ENCODE measurements at places on chromosomes 4 and X.

DNA sequence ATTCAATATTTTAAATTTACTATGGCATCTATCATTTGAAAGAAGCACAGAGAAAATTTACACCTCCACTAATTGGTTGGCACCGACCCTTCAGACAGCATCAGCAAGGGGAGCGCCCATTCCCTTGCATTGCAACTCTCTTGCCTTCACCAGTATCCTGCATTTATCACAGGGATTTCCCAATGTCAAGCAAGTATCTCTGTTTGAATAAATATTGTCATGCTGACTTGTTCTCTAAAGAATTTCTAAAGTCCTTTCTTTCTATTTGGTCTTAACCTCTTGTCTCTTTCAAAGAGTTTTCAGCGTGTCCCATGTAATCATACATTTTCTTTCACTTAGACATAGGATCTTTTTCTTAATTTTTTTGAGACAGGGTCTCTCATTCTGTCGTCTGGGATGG lies 10.4 kb downstream of the DCTD start:
- DNase-seq: no peak

DNA sequence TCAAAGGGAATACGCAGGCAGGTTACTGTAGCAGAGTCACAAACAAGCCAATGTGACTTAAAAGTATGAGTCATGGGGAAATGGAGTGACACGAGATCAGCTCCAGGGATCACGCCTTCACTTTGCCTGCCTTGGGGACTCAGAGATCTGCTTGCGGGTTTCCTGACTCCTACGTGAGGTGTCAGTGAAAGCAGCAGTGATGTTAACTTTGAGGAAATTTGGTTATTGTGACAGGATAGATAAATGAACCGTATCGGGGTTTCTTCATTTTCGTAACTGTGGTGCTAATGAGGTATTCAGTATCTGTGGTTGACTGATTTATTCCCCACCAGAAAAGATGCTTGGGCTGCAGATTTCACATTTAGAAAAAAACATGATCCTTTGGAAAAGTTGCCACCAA lies 383.3 kb upstream of the ZFP42 start:
- no peak for DNase-seq

- DNase-seq: no peak
Measured at GRCh38 chr4:31069151-31069550, 349.0 kb downstream of the PCDH7 start.

GRCh38 chr4:4311193-4311592 lies 21.1 kb downstream of the ZBTB49 start:
- DNase-seq: no peak

DNA sequence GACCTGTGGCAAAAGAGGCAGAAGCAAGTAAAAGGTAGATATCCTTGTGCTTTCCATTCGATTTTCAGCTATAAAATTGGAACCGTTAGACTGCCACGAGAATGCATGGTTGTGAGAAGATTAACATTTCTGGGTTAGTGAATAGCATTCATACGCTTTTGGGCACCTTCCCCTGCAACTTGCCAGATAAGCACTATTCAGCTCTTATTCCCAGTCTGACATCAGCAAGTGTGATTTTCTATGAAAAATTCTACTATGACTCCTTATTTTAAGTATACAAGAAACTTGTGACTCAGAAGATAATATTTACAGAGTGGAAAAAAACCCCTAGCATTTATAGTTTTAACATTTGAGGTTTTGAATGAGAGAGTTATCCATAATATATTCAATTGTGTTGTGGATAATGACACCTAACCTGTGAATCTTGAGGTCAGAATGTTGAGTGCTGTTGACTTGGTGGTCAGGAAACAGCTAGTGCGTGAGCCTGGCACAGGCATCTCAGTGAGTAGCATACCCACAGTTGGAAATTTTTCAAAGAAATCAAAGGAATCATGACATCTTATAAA lies 3.9 kb downstream of the FGB start:
- no peak for DNase-seq

- DNase-seq: no peak
Measured at GRCh38 chr4:168664242-168664891, 167.5 kb downstream of the PALLD start.

- no peak for DNase-seq
Measured at GRCh38 chr4:89308161-89308500, 531 bp upstream of the GPRIN3 start.
